ENCODE measurements at places on chromosomes 2 and 18. TPM values are rescaled to one million over a fixed set of nuclear protein-coding genes. Genes with fewer than 3 reads are reported as not detected.

The IL1R1 gene
- 16.1 TPM for total RNA-seq

The LRATD1 gene
- 12.9 TPM for total RNA-seq

The DLX2 gene
- total RNA-seq: 0.72 TPM

The TACR1 gene
- 0.41 TPM for total RNA-seq

The FRZB gene
- 38.0 TPM for total RNA-seq

Measured in tongue (tissue), 3 donors.